ENCODE measurements at places on chromosomes 5 and 9.

GRCh38 chr5:55558484-55558883, 23.7 kb upstream of the PLPP1 start:
- DNase-seq: no peak

DNA sequence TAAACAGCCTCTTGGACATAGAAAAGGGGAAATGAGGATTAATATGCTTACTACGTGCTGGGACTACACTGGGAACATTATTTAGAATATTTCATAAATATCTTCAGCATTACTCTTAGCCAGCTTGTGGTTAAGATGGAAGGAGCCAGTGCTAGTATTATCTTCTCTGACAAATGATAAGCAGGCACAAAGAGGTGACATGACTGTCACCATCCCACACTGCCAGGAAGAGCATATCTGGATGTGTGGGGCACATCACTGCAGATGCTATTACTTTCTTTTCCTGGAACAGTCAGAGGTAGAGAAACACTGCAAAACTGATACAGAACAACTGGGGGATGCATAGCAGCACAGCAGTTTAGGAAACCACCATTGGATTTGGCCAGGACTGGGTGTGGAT, 281.0 kb upstream of the TNC start:
- no peak for DNase-seq

DNA sequence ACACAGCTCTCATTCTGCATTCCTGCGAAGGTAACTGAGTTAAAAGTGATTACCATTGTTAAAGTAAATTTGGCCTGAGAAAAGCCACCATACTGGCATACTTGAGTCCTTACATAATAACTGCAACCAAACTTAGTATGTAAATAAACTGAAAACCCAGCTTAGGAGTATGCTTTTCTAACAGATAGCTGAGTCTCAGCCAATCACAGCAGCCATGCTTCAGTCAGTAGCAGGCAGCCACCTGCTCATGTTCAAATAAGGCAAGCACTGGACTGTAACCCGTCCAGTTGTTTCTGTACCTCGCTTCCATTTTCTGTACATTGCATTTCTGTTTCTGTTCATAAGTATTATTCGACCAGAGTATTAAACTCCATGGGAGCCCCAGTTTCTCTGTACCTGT, 58.6 kb downstream of the GCNT4 start:
- DNase-seq: no peak

DNA sequence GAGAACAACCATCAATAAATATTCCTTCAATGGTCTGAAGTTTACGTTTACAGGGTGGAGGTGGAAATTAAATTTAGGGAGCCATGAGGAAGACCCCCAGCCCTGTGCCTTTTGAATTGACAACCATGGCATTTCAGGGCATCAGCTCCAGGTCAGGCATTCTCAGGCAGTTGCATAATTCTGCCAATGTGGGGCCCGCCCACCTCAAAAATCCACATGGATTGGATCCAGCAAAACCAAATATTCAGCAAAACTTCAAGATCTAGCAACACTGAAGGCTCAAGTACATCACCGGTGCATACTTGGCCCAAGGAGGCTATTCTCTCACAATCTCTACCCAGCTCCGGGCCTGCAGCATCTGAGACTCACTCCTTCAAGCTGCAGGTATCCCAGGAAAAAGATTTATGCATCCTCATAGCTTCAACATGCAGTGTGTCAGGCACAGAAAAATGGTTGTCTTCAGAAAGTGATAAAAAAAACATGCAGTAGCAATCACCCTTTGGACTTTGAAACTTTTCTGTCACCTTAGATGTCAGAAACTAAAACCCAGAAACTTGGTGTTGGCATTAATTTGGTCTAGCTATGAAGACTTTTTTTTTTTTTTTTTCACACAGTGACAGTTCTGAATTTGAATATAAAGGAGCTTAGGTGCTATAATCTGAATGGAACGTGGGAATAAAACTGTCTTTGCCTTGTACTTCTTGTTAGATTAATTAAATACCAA, 21.4 kb upstream of the ANXA2R start:
- peak; percentile 39 for DNase-seq

- no peak for DNase-seq
Observed at GRCh38 chr9:127007638-127008037, 93.1 kb downstream of the RALGPS1 start.

DNA sequence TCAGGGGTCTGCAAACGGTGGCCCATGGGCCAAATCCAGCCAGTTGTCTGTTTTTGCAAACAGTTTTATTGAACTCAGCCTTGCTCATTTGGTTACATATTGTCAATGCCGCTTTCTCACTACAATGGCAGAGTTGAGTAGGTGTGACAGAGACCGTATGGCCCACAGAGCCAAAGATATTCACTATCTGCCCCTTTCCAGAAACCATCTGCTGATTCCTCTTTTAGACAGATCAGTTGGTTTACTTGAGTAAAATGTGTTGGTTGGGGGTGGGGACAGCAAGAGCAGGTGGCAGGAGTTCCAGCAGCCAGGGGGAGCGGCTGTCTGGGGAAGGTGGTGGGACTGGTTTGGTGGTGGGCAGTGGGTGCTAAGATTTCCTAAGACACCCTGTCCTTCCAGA, 54.8 kb downstream of the COL27A1 start:
- no peak for DNase-seq

GRCh38 chr9:94899464-94900221, 173.1 kb downstream of the AOPEP start:
- DNase-seq: no peak

- DNase-seq: no peak
Observed at GRCh38 chr5:56512313-56512996, 279.3 kb upstream of the ANKRD55 start.

GRCh38 chr5:177491429-177491945, 5.9 kb downstream of the PDLIM7 start:
- peak; percentile 91 for DNase-seq

DNA sequence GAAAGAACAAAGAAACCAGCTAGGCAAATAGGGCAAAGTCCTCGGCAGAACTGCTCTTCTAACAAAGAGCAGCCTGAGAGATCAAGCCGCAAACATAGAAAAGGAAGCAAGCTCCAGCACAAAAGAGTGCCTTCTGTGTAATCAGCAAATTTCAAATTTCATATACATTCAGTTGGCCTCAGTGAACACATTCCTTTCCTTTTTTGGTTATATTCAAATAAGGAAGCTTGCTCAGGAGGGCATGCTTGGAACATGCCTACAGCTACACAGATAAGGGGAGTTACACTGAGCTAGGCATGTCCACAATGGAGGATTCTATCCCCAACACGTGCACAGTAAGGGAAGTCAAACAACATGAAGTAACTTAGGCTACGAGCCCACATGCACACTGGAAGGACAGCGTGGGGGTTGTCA, 23.4 kb downstream of the IL33 start:
- no peak for DNase-seq

- no peak for DNase-seq
Observed at GRCh38 chr5:7902201-7902600, 33.3 kb downstream of the MTRR start.

DNA sequence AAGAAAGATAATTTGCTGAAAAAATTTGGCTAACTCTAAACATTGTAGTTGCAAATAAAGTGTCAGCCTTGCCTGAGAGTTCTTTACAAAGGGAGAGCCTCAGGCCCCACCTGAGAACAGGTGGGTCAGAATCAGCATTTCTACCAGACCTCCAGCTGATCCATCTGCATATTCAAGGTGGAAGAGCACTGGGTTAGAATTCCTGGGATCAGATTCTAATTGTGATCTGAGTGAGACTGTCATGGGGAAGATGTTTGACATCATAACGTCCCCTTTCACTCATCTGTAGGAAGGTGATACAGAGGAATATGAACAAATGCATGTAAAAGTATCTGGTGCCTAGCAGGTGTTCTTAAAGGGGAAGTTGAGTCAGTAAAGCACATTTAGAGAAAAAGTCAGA, 54.6 kb downstream of the FBXL7 start:
- no peak for DNase-seq

DNA sequence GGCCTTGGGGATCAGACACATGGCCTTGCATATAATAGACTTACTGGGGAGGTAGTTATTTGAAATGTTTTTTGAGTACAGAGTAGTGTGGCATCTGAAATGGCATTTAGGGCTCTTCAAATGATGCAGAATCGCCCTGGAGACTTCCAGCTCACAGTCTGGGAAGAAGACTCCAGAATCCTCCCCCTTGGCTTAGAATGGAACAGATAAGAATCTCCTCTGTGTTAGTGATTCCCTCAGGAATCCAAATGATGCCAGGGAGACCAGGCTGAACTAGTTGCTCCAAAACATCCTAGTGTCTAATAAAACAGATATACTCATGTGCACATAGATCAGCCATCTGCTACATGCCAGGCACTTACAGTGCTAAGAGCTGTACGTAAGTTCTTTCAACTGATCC, 38.6 kb upstream of the SMC5 start:
- no peak for DNase-seq

DNA sequence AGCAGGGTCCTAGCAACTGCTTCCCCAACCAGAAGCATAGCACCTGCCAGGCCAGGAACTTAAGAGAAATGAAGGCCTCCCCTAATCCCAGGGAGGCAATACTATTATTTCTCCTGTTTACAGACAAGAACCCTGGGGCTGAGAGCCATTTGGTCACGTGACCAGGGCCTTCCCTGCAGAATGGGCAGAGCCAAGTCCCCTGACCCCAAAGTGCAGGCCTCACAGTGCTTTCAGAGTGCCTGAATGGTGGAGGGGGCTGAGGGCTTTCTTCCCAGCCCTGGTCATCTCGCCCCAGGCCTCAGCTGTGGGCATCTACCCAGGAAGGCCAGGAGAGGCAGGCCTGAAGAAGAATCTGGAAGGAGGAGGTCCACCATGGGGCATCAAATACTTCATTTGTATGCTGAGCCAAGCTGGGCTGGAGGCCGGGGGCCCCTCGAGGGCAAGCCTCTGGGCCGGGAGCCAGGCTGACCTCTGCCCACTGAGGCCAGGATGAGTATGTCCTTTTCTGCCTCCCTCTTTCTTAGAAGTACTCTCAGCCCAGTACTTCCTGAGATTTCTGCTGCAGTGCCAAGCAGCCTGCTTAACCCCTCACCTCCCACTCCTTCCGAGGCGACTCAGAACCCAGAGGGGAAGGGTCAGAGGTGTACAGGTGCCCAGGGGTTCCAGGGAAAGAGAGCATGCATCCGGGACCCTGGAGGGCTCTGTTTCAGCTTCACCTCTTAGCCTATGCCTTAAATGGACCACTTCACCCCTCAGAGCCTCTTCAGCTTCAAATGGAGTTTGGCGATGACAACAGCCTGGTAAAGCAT, 18.9 kb upstream of the DUSP1 start:
- no peak for DNase-seq

- DNase-seq: no peak
Observed at GRCh38 chr9:105055917-105056316, 128.0 kb upstream of the ABCA1 start.

DNA sequence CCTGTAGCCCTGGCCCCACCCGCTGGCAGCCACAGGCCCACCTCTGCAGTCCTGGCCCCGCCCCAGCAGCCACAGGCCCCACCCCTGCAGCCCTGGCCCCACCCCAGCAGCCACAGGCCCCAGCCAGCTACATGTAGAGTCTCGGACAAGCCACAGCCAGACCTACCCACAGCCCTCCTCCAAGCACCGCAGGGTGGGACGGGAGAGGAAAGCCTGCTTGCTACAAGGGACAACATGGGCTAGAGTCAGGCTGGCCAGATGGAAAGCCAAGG, 49.5 kb upstream of the SARDH start:
- peak; percentile 81 for DNase-seq

- DNase-seq: no peak
Observed at GRCh38 chr9:3856592-3856991, 330.8 kb upstream of the RFX3 start.

DNA sequence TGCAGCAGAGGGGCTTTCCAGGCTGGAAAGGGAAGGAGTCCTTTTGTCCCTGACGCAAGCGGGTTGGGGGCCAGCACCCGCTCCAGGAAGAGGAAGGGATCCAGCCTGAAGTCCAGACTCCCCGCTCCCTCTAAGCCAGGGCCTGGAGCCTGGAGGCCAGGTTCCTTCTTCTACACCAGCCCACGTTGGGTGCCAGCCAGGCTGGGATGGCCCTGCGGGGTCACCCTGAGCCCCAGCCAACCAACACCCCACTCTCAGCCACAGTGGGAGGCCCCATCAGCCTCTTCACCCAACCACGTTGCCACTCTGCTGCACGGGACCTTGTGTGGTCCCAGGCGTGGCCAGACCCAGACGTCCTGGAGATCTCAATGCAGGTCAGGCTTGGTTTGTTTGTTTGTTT, 970 bp upstream of the FUT7 start:
- no peak for DNase-seq

- no peak for DNase-seq
Observed at GRCh38 chr9:36764364-36765076, 191.8 kb downstream of the MELK start.

- no peak for DNase-seq
Observed at GRCh38 chr9:6942406-6942805, 184.6 kb downstream of the KDM4C start.

GRCh38 chr5:170169996-170170395, 62.8 kb upstream of the C5orf58 start:
- peak; percentile 73 for DNase-seq

GRCh38 chr5:72818866-72819534, 2.5 kb downstream of the TNPO1 start:
- peak; percentile 87 for DNase-seq

DNA sequence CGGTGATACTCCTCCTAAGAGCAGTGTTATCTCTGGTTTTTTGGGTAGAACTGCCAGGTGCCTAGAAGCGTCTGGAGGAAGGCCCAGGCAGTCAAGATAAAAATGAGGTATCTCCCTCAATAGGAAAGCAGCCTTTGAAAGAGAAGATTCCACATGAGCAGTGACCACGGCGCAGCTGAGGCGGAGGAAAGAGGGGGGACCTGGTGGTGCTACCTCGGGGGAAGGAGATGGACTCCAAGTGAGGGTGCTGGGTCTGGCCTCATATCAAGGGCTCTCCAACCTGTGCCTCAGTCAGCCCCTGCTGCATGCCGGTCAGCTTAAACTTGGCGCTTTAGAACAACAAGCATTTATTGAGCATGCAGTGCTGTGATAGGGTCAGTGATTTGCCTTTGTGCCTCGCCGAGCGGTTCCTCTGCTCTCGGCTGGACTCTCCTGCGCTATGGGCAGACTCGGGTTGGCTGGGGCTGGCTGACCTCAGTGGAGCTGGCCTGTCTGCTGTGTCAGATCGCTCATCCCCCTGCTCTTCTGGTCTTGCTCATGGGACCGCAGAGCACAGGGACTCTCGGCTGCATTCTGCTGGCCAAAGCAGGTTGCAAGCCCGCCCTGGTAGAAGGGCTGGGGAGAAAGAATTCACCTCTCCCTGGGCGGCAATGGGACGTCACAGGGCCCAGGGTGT, 121.1 kb upstream of the IRX4 start:
- no peak for DNase-seq

DNA sequence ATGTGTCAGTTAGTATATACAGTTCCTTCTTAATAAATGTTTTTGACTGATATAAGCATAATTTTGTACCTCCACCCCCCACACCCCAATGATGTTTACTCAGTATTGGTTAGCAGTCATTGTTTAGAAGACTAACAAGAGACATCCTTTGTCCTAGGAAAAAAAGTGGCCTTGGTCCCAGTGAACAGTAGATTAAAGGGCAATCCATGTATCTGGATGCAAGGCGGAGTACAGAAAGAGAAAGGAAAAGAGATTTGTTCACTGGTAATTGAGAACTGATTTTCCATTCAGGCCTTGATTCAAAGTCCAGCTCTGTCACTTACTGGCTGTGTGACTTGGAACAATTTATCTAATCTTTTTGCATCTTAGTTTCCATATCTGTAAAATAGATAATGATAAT, 4.6 kb downstream of the RALGPS1 start:
- no peak for DNase-seq

Data from Karpas-422 (cell line).